ENCODE measurements at places on chromosomes 11 and 22.

GRCh38 chr11:82045748-82046457, 687.8 kb downstream of the FAM181B start:
- no peak for DNase-seq

- DNase-seq: no peak
Observed at GRCh38 chr11:118370774-118371173, 11.4 kb downstream of the UBE4A start.

- no peak for DNase-seq
Observed at GRCh38 chr11:128324531-128325141, 262.7 kb downstream of the ETS1 start.

DNA sequence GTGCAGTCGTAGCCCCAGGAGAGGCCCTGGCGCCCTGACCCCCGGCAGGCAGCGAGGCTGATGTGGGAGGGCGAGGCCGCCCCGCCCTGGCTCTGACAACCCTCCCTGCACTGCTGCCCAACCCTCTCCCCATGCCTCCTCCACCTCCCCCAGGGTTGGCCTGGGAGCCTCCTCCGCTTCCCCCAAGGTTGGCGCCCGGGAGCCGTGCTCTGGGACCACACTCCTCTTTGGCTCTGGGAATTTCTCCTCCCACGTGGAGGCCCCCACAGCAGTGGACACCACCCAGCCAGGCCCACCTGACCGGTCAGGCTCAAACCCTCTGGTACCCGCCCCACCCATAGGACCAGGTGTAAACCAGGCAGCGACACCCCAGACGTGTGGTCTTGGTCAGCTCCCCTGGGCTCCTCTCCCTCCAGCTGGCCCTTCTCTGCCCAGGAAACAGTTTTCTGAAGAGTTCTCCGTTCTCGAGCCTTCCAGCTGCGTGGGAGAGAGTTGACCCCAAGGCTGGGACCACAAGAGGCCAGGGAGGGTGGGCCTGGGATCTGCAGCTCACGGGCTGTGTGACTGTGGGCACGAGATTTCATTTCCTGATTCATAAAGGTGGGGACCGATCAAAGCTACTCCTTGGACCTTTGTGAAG, 39.5 kb upstream of the BRSK2 start:
- DNase-seq: no peak

- DNase-seq: no peak
Observed at GRCh38 chr11:33945481-33946268, 53.8 kb upstream of the LMO2 start.

- DNase-seq: no peak
Observed at GRCh38 chr22:31977939-31978338, 33.6 kb downstream of the YWHAH start.

DNA sequence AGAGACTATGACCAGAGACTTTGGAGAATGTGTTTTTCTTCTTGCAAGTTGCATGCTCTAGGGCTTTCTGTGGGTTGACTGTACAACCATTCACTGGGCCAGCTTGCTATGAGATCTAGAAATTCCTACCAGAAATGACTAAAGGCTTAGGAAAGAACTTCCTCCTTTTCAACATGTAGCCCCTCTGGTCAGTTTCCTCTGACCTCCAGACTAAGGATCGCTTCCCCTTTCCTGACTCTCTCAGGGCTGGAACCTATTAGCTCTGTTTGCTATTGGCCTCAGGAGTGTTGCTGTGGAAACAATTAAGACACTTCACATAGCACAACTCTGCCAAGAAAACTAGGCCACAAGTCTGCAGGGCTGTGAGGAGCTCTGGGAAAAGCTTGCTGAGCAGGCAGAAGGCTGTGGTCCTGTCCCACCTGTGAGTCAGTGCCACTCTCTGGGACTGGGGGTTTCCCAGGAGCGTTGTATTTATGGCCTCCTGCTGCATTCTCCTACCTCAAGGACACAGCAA, 10.7 kb downstream of the CRY2 start:
- DNase-seq: no peak

DNA sequence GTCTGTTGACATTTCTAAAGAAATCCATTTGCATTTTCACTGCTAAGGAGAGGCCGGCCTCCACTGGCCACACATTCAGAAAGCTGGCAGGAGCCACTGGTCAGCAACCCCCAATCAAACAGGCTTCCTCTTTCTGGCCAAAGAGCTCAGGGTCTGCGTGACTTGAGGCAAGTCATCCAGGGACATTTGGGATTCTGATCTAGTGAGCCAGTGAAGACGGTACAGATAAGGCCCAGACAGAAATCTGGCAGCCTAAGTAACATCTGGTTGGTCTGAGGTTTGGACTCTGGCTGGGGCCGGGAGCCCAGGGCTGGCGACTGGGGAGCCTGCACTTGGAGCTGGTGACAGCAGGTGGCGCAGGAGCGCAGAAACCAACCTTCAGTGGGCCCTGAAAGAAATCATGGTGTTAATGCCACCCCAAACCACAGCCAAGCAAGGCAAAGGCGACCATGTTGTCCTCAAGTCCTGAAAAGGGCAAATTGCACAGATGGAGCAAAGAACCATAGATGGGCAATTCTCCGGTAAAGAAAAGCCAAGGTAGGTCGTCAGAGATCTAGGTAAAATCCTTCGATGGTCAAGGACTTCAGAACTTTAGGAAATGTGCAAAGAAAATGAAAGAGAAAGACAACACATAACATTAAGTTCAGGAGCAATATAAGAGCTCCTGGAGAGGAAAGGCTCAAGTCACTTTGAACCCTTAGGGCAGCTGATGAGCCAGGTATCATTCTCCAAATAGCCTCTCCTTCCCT, 99.4 kb upstream of the BLID start:
- DNase-seq: no peak

DNA sequence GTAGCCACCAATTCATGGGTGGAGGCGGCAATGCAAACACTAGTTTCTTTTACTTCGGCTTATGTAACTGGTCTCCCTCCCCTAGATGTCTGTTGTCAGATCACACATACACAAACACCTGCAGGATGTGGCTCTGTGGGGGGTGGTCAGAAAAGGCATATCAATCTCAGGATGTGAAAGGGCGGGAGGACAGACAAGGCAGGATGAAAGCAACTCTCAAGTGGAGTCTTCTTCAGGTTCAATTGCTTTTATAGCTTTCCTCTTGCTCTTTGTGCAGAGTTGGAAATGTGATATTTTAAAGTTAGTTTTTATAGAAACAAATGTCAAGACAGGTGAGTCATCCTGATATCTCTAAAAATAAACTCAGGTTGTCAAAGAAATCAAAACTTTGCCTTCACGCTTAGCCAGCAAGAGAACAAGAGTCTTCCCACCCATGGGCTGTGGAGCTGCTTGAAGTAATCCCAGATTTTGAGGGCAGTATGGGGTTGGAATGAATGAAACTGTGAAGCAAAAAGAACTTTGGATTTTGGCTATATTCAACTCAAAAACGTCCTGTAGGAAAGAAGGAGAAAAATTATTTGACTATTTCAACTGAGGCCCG, 423.4 kb downstream of the GUCY1A2 start:
- no peak for DNase-seq

DNA sequence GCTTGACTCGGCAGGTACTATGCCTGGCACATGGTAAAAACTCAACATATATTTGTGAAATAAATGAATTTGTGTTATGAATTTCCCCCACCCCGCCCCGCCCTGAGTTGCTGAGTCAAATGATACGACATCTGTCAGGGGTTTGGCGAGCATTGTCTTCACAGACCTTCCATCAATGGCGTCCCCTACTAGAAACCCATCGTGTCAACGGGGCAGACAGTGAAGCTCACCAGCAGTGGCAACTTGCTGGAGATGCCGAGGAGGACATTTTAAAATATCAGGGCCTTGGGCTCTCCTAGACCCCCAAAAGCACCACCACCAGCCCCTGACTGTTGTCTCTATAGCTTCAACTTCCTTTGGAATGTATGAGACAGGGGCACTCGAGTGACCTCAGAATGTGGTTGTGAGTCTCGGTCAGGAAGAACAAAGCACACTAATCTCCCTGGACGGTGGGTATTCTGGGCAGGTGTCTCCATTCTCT, 761 bp upstream of the NXF1 start:
- DNase-seq: no peak

GRCh38 chr22:26471522-26471921, 12.1 kb downstream of the HPS4 start:
- no peak for DNase-seq

DNA sequence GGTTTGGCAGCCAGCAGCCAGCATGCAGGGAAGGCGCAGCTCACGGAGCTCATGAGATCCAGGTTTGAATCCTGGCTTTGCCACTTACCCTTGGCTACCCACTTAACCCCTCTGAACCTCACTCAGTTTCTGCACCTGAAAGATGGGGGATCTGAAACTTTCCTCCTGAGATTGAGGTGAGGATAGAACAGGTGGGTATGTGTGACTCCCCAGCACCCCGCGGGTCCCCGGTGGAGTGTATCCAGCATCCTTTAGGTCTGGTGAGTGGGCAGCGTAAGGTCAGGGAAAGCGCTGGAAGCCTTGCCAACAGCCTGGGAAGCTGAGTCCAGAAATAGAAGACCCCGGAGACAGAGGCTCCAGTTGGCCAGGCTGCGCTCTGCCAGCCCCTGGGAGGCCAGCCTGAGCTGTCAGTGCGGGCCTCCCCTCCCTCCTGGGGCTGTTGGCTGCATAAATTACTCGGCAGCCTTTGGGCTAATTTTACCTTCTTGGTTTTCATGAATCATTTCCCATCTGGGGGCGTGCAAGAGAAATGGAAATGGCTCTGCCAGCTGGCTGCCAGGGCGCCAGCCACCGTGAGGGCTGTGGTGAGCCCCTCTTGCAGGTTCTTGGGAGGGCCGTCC, 17.6 kb downstream of the PRDM11 start:
- no peak for DNase-seq

GRCh38 chr11:110774138-110775014, 62.1 kb upstream of the ARHGAP20 start:
- DNase-seq: no peak

All from esophagus squamous epithelium (tissue), 5 donors.